ENCODE measurements at places on chromosomes 3 and 15.
A peak's percentile ranks its signal among the peaks of the same experiment; 100 is the strongest.

GRCh38 chr15:28873585-28874190 lies 12.1 kb upstream of the APBA2 start:
- no peak for DNase-seq

DNA sequence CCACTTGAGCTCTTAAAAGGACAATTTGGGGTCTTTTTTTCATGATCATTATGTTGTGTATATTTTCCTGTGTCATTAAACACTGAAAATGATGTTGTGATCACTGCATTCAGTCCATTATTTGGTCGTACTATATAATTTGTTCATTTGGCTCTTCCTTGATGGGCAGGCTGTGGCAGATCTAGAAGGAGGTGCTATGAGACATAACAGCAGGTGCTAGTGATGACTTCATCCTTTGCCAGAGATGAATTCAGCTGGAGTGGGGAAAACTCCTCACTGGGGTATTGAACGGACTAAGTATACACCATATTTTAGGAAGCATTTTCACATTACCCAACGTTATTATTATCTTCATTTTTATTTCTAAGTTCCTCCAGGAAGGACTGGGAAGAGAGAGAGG lies 12.0 kb downstream of the CMTM7 start:
- DNase-seq = no peak

DNA sequence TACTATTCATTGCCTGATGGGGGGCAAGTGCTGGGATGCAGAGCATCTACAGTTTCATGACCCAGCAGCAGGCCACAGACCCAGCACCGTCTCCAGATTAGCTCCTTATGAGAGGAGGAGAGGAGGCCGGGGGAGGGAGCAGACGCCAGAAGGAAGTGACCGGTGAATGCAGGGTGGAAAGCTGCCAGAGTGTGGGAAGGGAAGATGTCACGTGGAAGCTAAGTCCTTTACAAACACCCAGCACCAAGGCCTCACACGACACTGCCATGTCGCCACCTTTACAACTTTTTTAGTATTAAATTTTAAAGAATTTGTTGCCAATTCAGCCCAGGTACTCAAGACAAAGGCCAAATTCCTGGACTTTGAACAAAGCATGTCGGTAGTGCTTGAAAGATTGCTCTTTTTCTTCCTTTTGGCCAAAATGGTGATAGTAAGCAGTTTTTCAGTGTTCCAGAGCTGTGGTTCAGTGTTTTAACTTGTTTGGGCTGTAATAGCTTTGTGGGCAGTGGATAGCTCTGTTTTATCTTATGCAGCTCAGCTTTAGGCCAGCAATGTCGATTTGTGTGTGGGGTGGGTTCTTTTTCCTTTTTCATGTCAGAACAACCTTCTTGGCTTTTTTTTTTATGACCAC lies 58.2 kb downstream of the ZBTB38 start:
- DNase-seq = peak; percentile 28

DNA sequence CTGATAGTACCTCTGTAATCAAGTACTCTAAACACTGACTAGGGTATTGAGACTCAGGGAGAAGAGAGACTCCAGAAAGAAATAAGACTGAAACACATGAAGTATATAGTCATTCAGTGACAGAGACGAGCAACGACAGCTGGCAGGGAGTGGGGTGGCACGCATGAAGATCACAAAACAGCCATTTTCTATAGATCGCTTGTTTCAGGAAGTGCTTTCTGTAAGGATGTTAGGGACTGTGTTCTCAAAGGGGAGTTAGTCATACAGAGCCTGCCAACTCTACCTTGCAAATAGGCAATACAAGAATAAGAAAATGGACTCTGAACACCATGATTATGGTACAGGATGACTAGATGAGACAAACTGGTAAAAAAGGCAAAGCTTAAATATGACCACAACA lies 139.5 kb downstream of the TBL1XR1 start:
- DNase-seq = no peak

DNA sequence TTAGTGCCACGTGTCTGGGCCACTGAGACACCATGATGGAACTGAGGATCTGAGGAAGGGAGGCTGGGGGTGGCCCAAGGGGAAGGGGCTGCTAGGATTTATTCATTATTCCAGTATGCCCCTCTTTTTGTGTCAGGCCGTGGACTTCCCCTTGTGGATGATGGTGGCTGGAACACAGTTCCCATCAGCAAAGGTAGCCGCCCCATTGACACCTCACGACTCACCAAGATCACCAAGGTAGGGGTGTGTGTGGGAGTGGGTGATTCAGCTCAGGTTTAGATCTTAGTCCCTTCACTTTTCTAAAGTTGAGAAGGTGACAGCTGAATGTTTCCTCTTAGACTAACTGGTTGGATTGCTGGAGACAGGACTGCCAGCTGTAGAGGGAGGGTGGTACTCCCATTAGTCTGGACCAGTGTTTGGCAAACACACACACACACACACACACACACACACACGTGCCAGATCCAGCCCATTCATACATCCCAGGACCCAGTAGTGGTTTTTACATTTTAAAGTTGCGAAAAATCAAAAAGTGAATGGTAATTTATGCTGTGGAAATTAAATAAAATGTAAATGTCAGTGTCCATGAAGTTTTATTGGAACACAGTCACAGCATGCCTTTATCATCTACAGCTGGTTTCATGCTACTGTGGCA lies 11.4 kb downstream of the EIF4G1 start:
- DNase-seq = no peak

GRCh38 chr15:66226736-66227135 lies 26.8 kb downstream of the MEGF11 start:
- DNase-seq = no peak

DNA sequence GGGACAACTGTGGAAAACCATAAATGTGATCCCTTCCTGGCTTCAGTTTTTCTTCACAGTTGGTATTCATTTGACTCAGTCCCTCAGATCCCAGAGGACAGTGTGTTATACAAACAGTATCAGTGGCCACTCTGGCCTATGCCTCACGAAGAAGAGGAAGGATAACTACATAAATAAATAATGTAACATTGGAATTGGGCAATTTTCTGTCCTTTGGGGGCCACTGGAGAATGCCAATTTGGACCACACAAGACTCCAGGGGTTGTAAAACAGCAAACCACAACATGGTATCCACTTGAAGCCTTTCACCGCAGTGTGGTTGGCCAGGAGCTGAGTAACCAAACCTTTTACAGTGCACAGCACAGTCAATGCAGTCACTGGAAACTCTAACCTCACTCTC lies 1077.0 kb downstream of the ROBO2 start:
- no peak for DNase-seq

DNA sequence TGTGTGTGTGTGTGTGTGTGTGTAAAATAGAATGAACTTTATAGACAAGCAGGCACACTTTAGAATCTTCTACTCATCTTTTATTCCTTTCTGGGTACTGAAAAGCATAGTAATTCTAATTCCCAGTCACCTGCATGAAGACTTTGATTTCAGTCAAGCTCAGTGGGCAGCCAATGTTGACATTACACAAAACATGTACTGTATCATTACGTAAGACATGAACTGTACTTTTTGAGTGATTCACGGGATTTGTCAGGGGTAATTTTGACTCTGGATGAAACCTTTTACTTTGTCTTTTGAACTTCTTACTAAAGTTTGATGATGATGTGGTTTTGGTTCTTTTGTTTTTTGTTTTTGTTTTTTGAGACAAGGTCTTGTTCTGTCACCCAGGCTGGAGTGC lies 38.8 kb downstream of the PTPRG start:
- no peak for DNase-seq

DNA sequence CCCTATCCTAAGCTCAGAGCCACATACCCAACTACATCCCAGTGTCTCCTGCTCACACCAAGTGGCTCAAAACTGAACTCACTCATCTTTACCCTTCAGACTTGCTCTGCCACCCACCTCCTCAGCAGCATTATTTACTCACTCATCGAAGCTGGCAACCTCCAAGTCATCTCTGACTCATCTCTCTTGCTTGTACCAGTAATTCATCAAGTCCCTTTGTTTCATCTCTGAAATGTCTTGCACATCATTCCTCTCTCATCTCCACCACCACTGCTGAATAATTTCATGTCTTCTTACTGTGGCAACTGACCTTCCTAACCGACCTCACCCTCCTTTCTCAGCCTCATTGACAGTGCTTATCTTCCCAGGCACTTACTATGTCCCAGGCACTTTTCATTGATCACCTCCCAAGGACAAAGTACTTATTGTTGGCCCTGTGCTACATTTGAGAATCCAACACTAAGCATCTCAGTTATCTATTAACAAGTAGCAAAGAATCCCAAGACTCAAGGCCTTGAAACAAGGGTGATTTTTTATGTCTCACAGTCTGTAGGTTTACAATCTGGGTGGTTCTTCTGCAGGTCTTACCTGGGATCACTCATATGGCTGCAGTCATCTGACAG lies 82.0 kb downstream of the MRPL46 start:
- DNase-seq = peak; percentile 53

DNA sequence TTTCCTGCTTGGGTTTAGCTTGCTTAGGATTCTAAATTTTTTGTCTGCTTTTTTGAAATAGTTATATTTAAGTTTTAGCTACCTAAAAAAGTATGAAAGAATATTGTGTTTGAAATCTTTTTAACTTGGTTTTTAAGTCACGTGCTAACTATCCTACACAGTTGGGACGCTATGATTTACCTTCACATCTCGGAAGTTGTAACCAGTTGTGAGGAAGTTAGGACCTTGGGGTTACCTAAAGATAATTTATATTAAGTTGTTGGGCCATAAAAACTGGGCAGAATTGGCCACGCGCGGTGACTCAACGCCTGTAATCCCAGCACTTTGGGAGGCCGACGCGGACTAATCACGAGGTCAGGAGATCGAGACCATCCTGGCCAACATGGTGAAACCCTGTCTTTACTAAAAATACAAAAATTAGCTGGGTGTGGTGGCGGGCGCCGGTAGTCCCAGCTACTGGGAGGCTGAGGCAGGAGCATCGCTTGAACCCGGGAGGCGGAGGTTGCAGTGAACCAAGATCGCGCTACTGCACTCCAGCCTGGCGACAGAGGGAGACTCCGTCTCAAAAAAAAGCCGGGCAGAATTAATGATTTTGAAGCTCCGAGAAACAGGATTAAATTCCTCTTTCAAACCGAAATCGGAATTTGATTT lies 1.0 kb downstream of the ZFAND6 start:
- DNase-seq = no peak

- no peak for DNase-seq
These were observed 79.5 kb upstream of the UMPS start for GRCh38 chr3:124650798-124651197.

GRCh38 chr15:79084308-79084968 lies 6.1 kb downstream of the RASGRF1 start:
- no peak for DNase-seq

DNA sequence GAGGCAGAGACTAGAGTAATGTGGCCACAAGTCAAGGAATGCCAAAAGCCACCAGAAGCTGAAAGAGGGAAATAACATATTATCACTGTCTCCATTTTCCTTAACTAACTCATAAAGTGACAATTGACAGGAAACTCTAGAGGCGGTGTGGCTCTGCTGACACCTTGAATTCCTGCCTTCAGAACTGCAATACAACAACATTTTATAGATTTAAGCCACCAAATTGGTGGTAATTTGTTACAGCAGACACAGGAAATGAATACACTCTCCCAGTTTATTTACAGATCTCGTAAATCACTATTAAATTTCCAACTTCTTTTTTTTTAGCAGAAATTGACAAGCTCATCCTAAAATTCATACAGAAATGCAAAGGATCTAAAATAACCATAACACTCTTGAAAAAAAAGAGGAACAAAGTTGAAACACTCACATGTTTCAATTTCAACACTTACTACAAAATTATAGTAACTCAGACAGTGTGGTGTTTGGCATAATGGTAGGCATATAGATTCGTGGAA lies 449.9 kb downstream of the OTOL1 start:
- DNase-seq = no peak

- no peak for DNase-seq
These were observed 50.7 kb upstream of the SLC2A2 start for GRCh38 chr3:171077261-171077660.

DNA sequence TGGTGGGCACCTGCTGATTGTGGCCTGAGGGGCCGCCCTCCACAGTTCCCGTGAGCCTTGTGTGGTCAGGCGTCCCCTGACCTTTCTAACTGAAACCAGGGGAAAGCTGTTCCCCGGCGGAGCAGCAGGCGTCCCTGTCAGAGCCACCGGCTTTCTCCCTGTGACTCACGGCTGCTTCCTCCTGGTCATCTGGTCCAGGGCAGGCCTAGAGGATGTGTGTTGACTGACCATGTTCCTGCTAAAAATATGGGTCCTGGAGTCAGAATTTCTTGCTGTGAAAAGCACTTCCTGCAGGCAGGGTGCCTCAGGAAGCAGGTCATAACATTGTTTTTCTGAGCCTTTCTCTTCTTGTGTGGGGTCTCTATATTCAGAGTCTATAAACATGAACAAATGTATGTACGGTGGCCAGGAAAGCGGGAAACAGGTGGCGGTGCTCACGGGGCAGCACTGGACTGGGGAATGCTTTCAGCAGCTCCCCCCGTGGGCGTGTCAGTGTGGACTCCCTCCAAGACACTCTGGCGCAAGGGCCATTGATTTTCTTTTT lies 38.4 kb upstream of the CGNL1 start:
- DNase-seq = peak; percentile 49

GRCh38 chr3:45644791-45645201 lies 44.4 kb upstream of the SACM1L start:
- DNase-seq = peak; percentile 83

DNA sequence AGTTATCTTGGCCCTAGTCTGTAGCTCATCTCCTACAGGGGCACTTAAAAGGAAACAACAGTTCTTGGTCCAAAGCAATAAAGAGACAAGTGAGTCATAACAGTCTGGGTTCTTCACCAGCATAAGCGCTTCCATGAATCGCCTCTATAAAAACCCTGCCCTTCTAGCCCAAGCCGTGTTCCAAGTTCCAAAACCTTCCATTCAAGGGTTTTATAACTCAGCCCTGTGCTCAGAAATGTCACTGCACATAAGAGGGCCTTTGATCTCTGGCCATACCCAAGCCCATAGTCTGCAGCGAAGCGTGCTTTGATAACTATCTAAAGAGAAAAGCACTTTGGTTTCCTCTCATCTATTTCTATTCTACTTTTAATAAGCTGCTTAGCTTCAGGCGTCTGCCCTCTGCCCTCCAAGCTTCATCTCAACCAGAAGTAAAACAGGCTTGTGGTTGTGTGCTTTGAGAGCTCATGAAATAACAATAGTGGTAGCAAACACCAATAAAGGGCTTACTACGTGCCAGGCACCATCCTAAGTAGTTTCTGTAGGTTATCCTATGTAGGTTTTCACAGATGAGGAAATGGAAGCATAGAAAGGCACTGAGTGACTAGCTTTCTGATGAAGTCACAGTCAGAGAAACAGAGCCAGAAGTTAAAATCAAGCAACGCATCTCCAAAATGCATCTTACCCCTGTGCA lies 64.0 kb upstream of the AKAP13 start:
- DNase-seq = peak; percentile 38

DNA sequence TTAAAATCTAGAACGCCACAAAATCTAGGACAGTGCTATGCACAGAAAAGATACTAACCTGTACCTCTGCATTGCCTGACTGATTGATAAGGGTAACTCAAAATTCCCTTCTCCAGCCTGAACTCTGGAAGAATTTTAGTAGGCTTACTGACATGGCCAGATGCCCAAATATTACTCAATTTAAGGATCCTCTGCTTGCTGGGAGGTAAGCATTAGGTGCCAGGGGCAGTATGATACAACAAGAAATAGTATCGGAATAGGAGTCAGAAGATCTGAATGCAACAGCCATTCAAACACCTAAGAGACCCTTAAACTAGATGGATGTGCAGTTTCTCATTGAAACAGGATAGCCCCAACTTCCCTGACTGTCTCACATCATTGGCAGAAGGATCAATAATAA lies 45.4 kb downstream of the CERS3 start:
- no peak for DNase-seq

- DNase-seq = no peak
These were observed 449.9 kb upstream of the NR2F2 start for GRCh38 chr15:95880630-95881029.

GRCh38 chr15:61910839-61911369 lies 149.3 kb downstream of the VPS13C start:
- DNase-seq = no peak
